ENCODE measurements at places on chromosomes 1 and 21.

DNA sequence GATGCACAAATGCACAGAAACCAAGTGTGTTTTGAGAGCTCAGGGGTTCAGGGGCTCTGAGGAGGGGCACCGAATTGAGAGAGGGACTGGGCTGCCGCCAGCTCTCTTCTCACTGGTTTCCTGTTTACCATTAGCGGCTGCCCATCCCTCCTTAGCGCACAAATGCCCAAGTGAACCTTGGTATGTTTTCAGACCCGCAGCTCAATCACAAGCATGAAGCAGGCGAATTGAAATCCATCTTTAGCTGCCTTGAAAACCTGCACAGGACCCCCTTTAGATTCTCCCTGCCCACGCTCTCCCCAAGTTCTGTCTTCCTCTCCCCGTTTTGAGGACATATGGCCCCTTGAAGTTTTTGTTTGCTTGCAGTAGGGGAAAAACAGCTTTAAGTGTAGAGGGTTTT is 61.1 kb upstream of the ACOT11 start:
- no peak for DNase-seq

GRCh38 chr1:183896466-183897048 is 91.6 kb downstream of the RGL1 start:
- DNase-seq: no peak

DNA sequence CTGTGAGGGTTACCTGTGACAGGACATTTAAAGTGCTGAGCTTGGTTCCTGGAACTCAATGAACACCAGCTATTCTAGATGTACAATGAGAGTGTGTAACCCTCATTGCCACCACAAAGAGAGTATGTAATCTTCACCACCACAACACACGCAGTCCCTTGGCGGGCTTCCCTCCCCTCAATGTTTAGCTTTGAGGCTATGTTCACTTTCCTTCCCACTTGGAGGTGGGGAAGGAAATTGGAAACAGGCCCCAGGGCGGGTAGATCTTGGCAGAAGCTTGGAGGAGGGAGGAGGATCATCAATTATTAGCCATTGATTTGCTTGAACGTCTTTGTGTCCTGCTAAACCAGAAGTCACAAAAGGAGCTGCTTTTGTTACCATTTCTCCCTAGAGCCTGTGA is 8.3 kb upstream of the COL16A1 start:
- no peak for DNase-seq

GRCh38 chr1:45686015-45686287 is 382 bp downstream of the GPBP1L1 start:
- no peak for DNase-seq

DNA sequence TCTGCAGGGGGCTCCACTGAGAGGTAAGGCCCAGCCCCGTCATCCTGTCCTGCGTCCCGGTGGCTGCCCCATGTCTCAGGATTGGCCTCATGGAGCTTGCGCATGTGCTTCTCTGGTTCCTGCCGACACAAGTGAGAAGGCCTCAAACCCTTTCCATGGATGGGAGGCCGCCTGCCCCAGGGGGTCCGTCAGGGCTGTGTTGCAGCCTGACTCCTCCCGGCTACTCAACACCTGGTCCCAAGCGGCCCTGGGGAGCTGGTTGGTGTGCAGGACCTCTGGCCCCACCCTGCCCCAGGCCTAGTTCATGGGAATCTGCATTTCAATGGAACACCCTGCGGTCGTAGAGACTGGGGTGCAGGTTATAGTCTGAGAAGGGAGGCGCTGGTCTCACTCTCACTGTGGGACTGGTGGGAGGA is 21.1 kb upstream of the PDE9A start:
- no peak for DNase-seq

- DNase-seq: no peak
Observed at GRCh38 chr1:25697435-25698217, 81.0 kb downstream of the MAN1C1 start.

GRCh38 chr1:62364721-62365120 is 45.5 kb upstream of the KANK4 start:
- DNase-seq: no peak

- no peak for DNase-seq
Observed at GRCh38 chr1:54816130-54816529, 15.0 kb upstream of the TTC22 start.

DNA sequence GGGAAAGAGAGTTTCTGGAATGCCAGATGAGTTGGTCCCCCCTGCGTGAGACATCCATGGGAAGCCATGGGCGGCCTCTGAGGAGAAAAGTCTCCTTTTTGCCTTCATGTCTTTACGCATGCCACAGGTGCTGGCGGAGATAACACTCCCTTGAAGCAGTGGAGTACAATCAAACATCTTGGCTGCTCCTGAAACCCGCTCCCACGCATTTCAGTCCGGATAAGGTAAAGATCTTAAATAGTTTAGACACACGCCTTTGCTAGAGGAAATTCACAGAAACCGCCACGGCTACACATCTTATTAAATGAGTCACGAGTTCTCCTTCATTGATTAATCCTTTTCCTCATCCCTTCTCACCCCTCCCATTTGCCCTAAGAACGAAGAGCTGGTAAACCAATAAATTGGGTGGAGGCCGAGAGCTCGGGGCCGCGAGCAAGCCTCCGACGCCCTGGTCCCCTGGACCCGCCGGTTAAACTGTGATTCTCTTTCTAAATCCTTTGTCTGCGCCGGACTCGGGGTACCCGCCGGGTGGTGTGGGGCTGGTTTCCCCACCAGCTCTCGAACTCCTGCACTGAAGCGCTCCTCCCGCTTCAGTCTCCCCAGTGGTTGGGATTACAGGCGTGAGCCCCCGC is 6.6 kb upstream of the ZNF669 start:
- peak; percentile 28 for DNase-seq

- DNase-seq: no peak
Observed at GRCh38 chr1:151940541-151940940, 31.2 kb upstream of the THEM4 start.

DNA sequence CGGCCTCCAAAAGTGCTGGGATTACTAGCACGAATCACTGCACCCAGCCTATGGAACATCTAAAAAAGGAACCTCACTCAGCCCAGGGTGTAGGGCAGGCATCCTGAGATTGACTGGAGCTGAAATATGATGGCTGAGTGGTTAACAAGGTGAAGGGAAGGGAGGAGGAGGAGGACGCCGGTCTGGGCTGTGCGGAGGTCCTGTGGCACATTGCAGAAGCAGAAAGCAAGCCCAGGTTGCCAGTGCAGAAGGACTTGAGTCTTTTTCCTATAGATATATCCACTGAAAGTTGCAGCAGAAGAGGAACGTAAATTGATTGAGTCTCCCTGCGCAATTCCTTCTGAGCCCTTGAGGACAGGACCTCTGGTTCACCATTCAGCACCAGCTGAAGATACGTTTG is 1.5 kb upstream of the KIF17 start:
- DNase-seq: no peak

- DNase-seq: peak; percentile 19
Observed at GRCh38 chr1:43530483-43531106, at the start of gene PTPRF. Gene PTPRF (plus strand): TSS chr1:43530883. CDS start chr1:43545076, 14,193 bp downstream.

GRCh38 chr1:47230692-47231300 is 1.2 kb downstream of the TAL1 start:
- DNase-seq: no peak

- DNase-seq: no peak
Observed at GRCh38 chr1:228004331-228004855, 2.4 kb upstream of the WNT3A start.

DNA sequence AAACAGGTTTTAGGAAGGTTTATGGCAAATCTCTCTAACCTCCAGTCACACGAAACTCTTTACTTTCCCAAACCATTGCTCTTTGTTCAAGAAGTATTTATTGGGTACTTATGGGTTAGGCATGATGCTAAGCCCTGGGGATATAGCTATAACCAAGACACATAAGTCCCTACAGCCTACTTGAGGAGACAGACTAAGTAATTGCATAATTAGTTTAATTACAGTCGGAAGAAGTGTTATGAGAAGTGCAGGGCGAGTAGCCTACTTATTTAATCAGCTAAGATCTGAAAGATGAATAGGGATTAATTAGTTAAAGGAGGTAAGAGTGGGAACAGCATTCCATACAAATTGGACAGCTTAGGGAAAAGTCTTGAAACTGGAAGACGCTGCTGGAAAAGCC is 13.2 kb upstream of the NASP start:
- no peak for DNase-seq

DNA sequence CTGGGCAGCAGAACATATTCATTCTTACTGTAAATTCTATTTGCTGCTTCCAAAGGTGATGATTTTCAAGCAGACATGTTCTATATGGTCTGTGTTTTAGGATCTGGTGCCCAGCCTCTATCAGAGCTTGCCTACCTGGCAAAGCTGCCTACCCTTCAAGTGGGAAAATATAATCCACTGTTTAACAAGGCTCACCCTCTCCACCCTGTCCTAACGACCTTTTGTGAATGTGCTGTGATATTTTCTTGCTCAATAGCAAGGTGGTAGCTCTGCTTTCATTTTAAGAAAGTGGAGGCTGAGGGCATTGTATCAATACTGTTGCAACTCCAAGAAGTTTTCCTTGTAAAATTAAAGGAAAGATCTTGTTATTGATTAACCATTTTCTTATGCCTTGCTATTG is 26.0 kb upstream of the AGO1 start:
- no peak for DNase-seq

GRCh38 chr1:61053712-61054600 is 28.4 kb upstream of the NFIA start:
- no peak for DNase-seq

DNA sequence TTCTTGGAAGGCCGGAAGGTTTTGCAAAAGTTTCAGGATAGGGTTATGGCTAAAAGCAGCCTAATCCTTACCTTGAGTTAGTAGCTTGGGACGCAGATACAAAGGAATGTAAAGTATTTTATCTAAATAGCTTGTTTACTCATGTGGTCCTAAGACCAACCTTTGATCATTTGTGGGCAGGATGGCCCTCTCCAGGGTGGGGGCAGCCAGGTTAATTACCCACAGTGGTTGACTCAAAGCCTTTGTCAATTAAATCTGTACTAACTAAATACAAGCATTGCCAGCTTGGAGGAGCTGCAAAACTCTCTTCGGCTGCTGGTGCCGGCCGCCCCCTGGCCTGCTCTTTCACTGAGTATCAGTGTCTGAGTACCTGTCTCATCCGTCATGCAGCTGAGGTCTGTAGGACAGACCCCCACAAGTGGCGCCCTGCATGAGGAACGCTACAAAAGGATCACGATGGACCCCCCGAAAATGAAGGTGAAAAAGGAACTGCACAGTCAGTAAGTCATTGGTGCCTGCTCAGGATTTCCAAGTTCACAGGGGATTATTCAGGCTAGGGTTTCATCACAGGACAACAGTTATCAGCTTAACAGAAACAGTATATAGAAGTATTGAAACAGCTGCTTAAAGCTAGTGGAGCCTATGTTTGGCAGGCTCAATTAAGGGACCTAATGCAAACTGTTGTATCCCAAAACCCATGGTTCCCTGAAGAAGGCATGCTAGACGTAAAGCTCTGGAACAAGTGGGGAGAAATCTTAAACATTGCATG is 212.5 kb upstream of the MAP1LC3C start:
- no peak for DNase-seq

DNA sequence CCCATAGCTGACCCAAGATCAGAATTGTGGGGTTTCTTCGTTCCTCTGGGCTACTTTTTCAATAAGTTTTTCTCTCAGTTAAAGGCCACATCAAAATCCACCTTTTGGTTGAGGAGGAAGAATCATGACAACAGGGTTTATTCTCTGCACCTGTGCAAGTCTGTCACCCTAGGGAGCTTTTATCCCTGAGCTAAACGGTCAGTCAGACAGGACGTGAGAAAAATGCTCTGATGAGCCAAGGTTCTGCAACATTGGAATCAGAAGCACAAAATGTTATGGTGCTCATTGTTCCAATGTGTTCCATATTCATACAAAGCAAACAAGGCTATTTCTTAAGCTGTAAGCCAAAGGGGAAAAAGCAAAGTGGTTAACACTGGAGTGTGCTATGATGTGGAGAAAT is 7.4 kb upstream of the ERICH3 start:
- no peak for DNase-seq

- no peak for DNase-seq
Observed at GRCh38 chr1:199847021-199847420, 180.5 kb upstream of the NR5A2 start.

DNA sequence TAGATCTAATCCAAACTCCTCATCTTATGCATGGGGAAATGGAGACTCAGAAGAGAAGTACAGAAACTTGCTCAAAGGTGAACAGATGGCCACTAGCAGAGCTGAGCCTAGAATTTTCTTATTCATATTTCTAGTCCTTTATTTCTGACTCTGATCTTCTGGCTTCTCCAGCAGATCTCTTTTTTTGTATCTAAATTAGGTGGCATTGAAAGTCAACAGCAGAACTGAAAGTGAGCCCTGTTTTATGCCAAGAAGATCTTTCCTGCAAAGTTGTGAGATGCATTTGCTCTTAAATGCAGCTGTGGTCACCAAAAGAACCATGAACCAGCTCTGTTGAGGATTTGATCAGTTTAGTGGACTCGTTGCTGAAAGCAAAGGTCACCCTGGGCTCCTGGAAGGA is 75.5 kb downstream of the KAZN start:
- DNase-seq: no peak

DNA sequence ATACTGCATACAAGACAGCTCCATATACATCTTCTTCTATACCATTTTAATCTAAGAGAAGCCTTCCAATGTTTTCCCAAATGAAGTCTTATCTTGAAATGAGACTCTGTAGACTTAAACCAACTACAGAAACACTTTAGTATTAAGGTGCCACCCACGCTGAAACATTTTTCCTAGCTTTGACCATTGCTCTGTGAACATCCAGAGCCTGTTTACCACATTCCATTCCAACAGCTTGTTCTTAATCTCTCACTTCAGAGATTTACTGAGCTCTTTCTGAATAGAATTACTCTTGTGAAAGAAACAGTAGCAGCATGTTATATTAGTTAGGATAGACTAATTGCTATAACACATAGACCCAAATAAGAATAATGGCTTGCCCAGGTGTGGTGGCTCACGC is 19.6 kb upstream of the POGZ start:
- no peak for DNase-seq

DNA sequence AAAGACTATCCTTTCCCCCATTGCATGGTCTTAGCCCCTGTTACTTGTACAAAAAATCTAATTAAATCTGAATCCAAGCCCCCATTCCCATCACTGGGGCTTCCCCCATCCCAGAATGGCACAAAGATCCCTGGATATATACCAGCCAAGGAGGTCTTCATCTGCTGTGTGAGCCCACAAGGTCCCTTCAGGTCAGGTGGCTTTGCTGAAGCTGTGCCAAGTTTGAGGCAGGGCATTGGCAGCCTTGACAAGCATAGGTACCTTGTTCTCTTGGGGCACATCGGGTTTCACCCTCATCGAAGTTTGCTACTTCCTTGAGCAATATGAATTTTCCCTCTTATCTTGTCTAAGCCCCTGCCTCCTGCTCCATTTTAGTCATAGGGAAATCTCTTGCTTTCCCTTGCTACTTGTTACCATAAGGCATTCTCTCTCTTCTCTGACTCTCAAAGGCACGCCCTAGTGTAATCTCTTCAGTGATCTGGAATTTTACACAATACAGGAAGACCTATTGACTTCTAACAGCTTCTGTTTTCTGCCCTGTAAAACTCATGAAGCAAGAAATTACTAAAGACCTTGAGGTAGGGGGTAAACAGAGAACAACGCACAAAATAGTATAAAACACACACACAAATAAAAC is 71.4 kb upstream of the COG2 start:
- DNase-seq: no peak

GRCh38 chr1:65965112-65965996 is 172.7 kb downstream of the PDE4B start:
- DNase-seq: no peak
